ENCODE measurements at places on chromosomes 4 and X. TPM values are rescaled to one million over a fixed set of nuclear protein-coding genes. Genes with fewer than 3 reads are reported as not detected.

STATH gene
- polyA plus RNA-seq, result not detected

CENPVL1 gene
- 3.2 TPM for polyA plus RNA-seq

FAM184B gene
- not detected for polyA plus RNA-seq

PDCL2 gene
- polyA plus RNA-seq, result not detected

CSN2 gene
- polyA plus RNA-seq, result not detected

Data from neural cell (in vitro differentiated cells).